ENCODE measurements at places on chromosomes 2 and 18.
A peak's percentile ranks its signal among the peaks of the same experiment; 100 is the strongest.

- DNase-seq: no peak
Measured at GRCh38 chr2:134540990-134541389, 177.8 kb downstream of the TMEM163 start.

DNA sequence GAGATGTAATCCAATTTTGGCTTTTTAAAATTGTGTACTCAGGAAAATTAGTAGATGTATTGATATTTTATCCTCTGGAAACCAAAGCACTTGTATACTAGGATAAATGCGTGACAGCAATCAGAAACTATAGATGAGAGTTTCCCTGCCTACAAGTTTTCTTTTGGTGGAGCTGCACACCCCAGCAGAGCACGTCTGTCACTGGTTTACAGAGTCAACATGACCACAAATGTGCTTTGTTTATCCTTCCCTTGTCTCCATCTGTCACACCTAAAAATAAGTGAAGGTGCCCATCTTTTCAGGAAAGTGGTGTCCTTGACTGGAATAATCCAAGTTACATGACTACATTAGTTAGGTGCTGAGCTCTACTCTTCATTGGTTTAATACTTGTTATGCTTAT, 210.4 kb upstream of the DSEL start:
- no peak for DNase-seq

GRCh38 chr2:187586011-187586641, 31.9 kb upstream of the TFPI start:
- no peak for DNase-seq

DNA sequence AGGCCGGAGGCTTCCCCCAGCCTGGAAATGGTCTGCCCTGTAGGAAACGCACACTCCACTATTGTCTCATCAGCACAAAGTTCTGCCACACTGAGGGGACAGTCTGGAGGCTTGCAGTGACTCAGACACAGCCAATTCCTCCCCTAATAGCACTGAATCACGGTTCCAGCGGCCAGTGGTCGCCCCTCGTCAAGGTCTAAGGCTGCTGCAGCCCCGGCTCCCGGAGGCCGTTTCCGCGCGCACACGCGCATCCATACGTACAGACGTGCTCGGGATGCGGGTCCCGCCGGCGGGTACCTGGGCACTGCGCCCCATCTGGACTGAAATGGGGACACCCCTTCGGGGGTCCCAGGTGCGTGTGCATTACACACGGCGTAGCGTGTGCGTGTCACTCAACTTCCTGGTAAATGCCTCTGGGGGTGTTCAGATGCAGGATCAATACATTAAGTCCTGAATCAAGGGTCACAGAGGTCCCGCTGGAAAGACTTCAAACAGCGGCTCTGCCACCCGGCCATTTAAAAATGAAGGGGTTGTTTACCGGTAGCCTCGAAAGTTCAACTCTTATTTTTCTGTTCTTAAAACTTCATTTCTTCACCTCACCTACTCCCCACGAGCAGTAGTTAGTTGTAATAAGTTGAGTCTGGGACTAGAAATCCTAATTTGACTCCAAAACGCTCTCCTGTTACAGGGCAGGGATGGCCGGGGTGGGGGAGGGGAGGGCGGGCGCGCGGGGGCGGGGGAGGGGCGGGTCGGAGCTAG, 572 bp upstream of the ZNF516 start:
- DNase-seq: no peak

DNA sequence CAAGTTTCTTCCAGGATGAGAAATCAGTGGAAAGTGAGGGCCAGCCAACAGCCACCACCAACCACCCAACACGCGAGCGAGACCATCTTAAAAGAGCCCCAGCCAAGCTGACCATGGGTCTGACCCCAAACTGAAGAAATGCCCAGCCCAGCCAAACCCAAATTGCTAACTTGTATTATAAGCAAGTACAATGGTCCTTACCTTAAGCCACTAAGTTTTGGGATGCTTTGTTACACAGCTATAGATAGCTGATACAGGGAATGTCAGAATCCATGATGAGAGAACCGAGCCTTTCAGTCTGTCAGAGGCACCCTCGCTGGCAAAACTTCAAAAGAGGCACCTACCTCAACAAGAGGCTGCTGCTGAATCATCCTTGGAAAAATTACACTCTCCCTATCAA, 17.0 kb downstream of the STK39 start:
- DNase-seq: no peak

DNA sequence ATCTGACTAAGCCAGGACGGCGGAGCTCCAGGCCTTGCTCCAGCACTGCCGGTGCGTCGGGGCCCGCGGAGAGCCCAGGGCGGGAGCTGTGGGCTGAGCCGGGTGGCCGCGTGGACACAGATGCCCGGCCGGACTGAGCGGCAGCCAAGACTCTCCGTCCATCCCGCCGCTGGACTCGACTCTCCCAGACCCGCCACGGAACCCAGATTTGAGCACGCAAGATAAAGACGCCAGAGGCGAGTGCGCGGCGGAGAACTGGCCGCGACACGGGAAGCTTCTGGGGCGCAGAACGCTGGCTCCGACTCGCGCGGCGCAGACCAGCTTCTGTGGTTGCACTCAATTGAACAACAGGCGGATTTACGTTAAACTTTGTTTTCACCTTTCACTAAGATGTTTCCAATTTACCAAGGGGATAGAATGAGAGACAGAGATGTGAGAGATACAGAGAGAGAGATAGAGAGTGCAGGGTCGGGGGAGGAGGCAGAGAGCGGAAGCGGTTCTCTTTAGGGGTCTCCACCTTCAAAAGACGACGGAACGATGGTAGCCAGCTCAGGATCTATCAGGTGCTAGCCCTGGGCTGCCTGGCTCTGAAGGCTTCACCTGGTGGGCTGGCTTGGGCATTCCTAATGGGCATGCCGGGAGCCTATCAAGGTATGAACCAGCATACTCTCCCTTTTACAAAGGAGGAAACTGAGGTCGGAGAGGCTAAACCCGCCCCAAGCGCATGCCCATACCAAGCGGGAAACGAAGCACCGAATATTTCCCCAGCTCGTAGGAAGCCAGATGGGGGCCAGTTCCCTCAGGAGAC, 10.4 kb upstream of the EN1 start:
- DNase-seq: no peak

DNA sequence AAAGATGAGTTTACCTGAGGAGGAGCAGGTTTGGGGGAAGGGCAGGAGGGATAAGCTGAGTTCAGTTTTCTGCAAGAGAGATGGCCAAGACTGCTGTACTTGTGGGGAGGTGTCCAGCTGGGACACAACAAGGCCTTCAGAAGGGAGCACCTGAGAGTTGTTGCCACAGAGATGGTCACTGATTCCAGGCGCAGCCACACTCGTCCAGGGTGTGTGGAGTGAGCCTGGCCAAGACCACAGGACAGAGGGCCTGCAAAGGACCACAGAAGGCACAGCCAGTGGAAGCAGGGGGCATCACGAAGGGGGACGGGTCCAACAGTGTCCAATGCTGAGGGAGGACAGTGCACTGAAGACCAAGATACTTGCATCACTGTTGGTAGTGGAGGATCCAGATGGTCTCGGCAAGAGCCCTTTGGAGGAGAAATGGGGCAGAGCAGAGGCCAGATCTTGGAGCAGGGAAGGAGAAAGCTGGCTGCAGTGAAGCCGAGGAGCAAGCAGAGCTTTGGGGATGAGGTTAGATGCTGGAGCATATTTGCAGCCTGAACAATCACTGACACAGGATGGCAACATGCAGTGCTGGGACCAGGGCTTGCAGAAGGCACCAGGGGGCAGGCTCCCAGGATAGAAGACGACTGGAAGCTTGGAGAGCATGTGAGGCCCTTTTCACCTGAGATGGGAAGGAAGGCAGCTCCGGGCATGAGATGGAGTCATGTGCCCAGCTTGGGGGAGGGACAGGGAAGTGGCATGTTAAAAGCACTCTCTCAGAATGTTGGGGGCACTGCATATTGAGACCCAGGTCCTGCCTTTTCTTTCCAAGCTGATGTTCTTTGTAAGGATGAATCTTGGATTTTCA, 214.0 kb downstream of the CYP26B1 start:
- DNase-seq: no peak

GRCh38 chr18:37388413-37388812, 177.2 kb downstream of the CELF4 start:
- no peak for DNase-seq

- peak; percentile 27 for DNase-seq
Measured at GRCh38 chr2:27441958-27442919, at the start of gene KRTCAP3. Gene KRTCAP3 (plus strand): TSS chr2:27442381. CDS start chr2:27442413, 32 bp downstream.

DNA sequence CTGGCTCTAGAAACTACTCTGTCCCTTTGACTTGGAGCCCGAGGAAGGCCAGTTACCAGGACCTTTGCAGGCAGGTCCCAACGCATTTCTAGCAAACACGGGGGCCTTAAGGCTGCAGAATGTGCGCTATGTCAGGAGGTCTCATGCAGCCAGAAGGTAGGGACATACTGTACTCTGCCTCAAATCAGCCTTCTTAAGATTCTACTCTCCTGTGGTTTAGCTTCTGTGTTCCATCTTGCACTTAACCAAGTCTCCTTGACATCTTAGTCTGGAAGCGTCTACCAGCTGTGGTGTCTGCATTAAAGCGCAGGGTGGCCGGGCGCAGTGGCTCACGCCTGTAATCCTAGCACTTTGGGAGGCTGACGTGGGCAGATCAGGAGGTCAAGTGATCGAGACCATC, 65.5 kb downstream of the STEAP3 start:
- no peak for DNase-seq

DNA sequence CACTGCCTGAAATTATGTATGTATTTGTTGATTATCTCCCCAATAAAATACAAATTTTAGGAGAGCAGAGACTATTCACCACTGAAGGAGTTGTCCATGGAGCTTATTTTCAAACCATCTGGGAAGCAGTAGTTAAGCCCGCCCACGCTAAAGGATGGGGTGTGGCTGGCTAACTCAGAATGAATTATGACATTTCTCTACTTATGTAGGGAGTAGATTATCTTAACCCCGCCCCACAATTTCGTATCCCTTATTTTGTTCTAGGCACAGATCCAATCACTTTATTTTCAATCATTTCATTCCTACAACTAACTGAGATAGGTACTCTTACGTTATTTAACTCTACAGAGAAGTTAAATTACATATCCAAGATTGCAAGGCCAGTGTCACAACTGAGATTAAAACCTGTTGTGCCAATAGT, 1.4 kb upstream of the LAPTM4A start:
- DNase-seq: no peak

DNA sequence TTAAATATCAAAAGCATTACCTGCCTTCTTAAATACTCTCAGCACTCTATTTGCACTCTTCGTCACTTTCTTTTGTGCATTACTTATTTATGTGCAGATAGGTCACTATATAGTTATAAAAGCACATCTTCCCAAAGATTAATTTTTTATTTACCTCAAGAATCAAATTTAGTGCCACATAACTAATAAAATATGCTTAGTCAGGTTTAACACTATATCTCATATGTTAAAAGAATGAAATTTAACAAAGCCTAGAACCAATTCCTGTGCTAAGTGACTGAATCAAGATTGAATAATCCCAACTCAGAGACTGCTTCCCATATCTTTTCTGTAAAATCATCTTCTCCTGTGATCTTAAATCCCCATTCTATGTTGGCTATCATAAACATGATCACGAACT, 957.5 kb upstream of the NXPH2 start:
- no peak for DNase-seq

DNA sequence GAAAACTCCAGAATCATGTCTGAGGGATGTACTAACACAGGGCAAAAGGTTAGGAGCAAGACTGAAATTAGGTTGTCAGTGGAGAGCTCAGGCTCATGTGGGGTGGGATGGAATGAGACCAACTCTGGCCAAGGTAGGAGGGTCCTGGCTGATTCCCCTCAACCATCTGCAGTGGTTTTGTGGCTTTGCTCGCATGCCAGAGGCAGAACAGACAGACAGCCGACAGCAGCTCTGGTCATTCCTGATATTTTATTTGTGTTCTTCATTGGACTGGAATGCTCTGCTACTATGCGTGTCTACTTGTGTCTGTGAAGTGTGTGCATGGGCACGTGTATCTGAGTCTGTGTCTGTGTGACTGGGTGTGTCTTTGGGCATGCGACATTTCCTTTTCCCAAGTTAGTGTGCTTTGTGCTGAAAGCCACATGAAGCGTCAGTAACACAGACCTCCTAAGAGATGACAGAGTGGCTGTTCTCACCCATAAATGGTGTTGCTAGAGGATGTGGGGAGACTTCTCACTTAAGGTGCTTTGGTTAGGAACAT, 239.5 kb downstream of the CNTNAP5 start:
- DNase-seq: no peak

- DNase-seq: no peak
Measured at GRCh38 chr2:123165616-123166015, 859.5 kb upstream of the CNTNAP5 start.

DNA sequence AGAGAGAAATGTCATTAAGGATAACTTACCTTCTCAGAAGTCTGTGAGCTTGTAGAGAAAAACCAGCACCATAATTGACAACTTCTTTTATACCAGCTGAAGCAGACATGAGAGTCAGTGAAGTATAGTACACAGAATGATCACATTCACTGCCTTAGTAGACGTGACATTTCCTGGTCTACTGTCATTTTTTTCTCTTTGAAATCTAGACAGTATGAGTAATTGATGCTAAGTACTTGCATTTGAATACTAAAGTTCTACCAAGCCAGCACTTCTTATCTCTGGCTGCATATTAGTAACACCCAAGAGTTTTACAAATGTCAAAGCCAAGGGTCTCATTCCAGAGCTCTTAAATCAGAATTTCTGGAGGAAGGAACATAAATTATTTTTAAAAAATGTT, 25.4 kb upstream of the ACADL start:
- no peak for DNase-seq

- DNase-seq: no peak
Measured at GRCh38 chr2:177972782-177973181, 99.8 kb downstream of the PDE11A start.

DNA sequence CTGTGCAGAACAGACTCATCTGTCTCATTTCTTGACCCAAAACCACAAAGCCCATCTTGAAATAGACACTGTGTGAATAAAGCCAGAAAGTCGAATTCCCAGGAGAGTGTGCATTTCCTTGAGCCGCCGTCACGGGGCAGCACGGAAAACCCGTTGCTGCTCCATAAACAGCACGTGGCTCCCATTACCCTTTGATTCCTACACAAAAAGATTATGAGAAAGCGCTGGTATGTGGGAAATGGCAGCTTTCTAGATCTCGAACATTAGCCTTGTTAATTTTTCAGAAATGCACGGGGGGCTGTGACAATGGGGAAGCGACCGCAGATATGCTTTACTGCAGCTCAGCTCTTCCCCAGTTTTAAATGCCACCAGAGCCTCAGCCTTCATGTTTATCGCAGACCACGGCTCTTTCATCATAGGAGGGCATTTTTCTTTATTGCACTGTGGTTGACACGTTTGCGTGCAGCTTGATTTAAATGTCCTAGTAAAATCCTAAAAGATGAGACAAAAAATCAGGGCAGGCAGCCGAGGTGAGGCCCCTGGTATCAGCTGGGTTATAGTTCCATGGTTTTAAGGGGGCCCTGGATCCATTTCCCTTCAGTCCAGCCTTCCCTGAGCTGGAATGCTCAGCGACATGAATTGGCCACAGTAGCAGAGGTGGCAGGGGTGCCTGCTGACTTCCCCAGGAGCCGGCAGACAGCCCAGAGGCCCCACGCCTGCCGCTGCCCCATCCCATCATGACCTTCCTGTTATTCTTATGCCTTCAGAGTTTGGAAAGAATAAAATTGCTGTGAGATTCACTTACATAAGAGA, 249.3 kb downstream of the NDUFA10 start:
- DNase-seq: no peak

All from T follicular helper cell (primary cell).